ENCODE measurements at places on chromosomes 4 and X. TPM values are rescaled to one million over a fixed set of nuclear protein-coding genes. Genes with fewer than 3 reads are reported as not detected.

The SMR3B gene
- not detected for total RNA-seq

The SPARCL1 gene
- 30.1 TPM for total RNA-seq

The GPM6B gene
- 3.0 TPM for total RNA-seq

The GRIA3 gene
- 0.28 TPM for total RNA-seq

The IL13RA1 gene
- total RNA-seq: 13.9 TPM

The PAGE5 gene
- not detected for total RNA-seq

The CASP6 gene
- 8.2 TPM for total RNA-seq

The LGI2 gene
- total RNA-seq: 1.1 TPM

The F9 gene
- not detected for total RNA-seq

The BGN gene
- total RNA-seq: 4.0 TPM

The SMIM20 gene
- total RNA-seq: 18.1 TPM

The MFAP3L gene
- 2.6 TPM for total RNA-seq

The MAML3 gene
- total RNA-seq: 6.2 TPM
